GM23248 (cell line): ENCODE measurements at places on chromosomes 13 and 19.
A peak's percentile ranks its signal among the peaks of the same experiment; 100 is the strongest.

- DNase-seq = no peak
These were observed 19.5 kb downstream of the COMP start for GRCh38 chr19:18771328-18772242.

DNA sequence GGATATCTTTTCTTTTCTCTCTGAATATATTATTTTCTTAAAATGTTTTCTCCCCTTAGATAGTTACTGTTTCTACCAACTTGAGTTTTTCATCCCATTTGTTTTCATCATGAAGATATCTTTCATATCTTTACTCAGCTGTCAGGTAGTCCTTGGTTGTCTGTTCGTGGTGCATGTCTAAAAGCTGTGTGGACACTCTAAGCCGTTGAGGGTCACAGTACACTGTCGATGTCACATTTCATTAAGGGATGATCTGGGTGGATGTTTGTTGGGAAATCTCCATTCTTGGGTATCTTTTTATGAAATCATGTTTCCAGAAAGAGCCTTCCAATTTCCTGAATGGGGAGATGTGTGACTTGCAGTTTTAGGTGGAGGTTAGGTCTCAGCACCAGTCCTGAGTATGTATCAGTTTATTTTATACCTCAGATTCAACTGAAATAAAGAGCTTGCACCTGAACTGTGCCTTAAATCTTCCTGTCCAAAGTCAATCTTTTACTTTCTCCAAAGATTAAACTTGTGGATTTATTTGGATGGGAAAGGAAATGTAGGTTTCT, 23.2 kb downstream of the ZMYM2 start:
- DNase-seq = no peak

DNA sequence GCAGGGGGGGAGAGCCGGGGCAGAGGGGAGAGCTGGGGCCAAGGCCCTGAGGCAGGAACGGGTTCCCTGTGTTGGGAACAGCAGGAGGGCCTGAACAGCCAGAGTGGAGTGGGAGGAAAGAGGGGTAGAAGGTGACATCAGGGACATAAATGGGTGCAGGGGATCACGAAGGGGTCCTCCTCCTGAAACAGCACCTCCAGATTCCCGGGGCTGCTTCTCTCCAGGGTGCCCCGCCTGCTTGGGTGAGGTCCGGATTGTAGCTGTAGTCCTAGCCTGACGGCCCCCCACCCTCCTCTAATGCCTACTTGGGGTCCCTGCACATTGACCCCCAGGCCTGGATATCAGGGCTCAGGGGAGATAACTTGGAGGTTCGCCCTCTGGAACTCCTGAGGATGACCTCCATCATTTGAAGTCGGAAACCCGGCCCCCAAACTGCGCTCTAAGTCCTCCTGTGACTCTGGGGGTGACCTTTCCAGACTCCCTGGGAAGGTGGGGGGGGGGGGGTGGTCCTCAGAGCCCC, 473 bp upstream of the SCN1B start:
- peak; percentile 12 for DNase-seq

DNA sequence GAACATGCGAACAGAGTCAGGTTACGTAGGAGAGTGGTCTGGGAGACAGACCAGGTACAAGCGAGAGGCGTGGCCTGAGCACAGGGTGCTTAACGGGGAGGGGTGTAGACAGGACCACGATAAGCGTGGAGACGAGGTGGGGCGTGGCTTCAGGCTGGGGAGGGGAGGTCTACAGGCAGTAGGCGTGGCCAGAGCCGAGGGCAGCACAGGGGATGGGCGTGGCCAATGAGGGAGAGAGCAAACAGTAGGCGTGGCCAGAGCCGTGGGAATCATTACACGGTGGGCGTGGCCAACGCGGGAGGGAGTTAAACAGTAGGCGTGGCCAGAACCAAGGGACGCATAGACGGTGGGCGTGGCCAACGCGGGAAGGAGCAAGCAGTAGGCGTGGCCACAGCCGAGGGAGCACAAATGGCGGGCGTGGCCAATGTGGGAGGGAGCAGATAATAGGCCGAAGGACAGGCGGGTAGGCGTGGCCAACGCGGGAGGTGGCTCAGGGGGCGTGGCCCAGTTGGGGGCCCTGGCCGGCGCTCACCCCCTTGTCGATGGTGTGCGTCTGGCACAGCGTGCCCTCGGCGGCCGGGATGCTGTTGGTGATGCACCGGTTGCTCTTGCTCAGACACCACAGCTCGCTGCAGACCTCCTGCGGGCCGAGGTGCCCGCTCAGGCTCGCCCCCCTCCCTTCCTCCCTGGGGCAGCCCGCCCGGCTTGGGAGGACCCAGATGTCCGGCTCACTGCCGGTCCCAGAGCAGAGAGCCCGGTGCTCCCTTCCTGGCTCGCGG, 15.2 kb upstream of the MYO1F start:
- DNase-seq = peak; percentile 100

DNA sequence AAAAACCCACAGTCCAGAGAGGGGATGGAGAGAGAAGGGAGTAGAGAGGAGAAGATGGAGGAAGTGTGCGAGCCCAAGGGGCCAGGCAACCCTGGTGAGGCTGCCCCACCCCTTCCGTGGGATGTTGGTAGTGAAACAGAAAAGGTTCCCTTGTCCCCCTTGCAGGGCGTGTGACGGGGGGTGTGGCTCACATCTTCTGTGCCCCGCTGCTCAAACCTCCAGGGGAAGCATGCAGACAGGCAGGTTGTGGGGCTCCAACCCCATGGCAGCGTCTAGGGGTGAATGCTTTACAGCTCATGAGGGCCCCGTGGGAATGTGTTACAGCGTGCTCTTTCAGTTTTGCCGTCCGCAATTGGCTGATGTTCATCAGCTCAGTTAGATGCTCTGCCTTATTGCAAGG, 14.7 kb upstream of the EVI5L start:
- no peak for DNase-seq

GRCh38 chr19:33641956-33642498, 20.3 kb downstream of the CHST8 start:
- no peak for DNase-seq

- no peak for DNase-seq
These were observed 381.5 kb downstream of the UQCRFS1 start for GRCh38 chr19:28831462-28831861.

DNA sequence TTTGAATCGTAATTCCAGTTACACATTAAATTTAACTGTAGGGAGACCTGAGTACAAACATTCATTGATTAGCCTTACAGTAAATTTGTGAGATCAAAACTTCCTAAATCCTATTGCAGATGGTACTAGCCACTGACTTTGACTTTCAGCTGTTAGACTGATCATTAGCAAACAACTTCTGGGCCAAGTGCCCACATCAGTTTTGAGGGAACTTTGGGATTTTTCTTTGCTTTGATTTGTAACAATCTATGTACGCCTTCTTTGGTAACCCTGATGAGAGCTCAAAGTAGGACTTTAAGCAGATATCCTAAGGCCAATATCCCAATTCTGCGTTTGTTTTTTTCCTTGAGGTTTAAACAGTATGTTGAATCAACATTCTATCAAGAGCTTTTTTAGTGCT, 131.5 kb downstream of the DLEU7 start:
- DNase-seq = no peak

DNA sequence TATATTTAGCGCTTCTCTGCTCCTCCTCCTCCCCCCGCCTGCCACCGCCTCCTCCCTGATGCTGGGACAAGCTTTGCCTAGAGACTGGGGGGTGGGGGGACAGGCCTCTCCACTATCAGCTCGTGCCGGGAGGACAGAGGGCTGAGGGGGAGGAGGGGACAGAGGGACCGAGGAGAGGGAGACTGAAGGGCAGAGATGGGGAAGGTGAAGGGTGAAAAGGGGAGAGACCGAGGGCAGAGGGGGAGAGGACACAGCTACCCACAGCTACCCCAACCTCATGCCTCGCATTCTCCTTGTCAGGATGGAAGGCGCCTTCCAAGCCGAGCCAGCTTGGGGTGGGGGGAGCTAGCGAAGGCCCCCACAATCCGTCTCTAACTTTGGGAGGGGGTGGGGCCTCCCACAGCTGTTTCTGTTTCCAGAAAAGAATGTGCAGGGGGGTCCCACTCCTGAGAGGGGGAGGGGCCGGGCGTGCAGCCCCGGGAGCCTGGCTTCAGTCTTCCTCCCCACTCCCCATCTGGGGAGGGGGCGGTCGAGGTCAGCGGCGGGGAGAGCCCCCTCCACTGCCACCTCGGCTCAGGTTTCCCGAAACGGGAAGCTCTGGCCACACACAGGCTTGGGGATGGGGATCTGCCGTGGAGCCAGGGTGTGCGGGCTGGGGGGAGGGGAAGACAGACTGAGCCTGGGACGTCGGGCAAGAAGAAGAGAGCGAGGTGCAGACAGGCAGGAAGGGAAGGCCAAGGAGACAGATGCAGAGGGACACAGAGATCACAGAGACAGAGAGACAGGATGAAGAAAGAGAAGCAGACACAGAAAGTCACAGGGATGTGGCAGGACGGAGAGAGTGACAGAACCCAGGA, 1.6 kb downstream of the DACT3 start:
- peak; percentile 53 for DNase-seq

- DNase-seq = peak; percentile 65
These were observed 14.9 kb upstream of the PTBP1 start for GRCh38 chr19:782185-782877.

DNA sequence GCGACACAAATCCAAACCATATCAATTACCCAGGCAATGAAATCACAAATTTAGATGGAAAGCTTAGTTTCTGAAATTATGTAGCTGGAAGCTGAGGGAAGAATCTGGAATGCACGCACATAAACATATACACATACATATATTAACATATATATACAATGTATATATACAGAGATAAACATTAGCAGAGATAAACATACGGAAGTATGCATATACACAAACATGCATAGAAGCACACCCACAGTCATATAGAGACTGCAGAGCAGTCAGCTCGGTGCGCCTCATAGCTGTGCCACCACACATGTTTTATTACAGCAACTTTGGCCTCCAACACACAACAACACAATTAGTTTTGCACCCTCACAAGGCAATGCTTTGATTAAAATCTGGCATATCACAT, 288.1 kb downstream of the TEX29 start:
- DNase-seq = no peak

DNA sequence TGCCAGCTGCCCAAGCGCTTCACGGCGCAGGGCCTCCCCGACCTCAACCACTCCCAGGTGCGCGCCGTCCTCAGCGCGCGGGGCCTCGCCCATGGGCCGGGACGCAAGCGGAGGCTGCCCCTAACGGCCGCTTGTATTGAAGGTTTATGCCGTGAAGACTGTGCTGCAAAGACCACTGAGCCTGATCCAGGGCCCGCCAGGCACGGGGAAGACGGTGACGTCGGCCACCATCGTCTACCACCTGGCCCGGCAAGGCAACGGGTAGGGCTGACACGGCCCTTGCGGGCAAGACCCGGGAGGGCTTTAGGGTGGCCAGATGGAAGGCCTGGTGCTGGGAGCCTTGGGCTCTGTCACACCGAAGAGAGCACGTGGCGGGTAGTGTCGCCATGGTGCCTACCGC, 23.2 kb downstream of the UPF1 start:
- DNase-seq = no peak

DNA sequence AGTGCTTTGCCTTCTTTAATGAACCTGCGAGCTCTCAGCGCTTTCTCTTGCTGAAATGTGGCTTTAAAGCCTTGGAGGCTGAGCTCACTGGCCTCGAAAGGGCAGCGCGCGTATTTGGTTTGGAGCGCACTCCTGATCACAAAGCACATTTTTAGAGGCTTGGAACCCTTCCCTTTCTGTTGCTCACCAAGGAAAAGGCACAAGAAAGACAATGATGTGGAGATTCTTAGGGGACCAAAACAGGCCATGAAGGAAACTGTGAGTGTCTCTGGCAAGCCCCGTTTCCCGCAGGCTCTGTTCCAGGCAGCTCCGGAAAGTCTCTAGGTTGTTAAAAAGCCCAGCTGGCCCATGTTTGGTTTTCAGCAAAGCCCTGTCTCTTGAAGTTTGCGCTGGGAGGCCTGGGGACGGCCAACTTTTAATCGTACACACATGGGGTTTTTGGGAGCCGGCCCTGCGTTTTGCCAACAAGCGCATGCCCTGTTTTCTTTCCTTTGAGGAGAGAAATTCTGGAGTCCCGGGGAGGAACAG, 9.4 kb upstream of the SPC24 start:
- peak; percentile 94 for DNase-seq
